ENCODE measurements at places on chromosomes 5 and 9. TPM values are rescaled to one million over a fixed set of nuclear protein-coding genes. Genes with fewer than 3 reads are reported as not detected.

Gene NEUROG1
- total RNA-seq, result not detected

Gene ARAP3
- total RNA-seq, result 6.9 TPM

Gene ARL15
- total RNA-seq, result 12.0 TPM

Gene TUSC1
- total RNA-seq, result 7.4 TPM

Gene OLFM1
- total RNA-seq, result 2.7 TPM

Gene TEX48
- total RNA-seq, result not detected

Gene FAM169A
- total RNA-seq, result not detected

Gene FOXD4L3
- total RNA-seq, result not detected

Gene IFNA14
- total RNA-seq, result not detected

Gene HDAC3
- total RNA-seq, result 54.3 TPM

Gene FCN2
- not detected for total RNA-seq

Gene PCDHB16
- total RNA-seq, result 0.54 TPM

Gene DDX4
- total RNA-seq, result not detected

Gene OMD
- 9.1 TPM for total RNA-seq

Gene PCDHA11
- not detected for total RNA-seq

Gene IL33
- total RNA-seq, result 185 TPM

Gene SLC36A2
- not detected for total RNA-seq

Gene SCGB3A2
- total RNA-seq, result not detected

Gene LOX
- total RNA-seq, result 226 TPM

Gene FTMT
- total RNA-seq, result not detected

Gene CDC20B
- not detected for total RNA-seq

Gene SPATA9
- not detected for total RNA-seq

Gene DMGDH
- 4.9 TPM for total RNA-seq

Gene SPATA31C1
- total RNA-seq, result not detected

Gene ZDHHC12
- 39.0 TPM for total RNA-seq

Gene N4BP3
- 2.3 TPM for total RNA-seq

Gene HRCT1
- 1.4 TPM for total RNA-seq

Gene NMUR2
- not detected for total RNA-seq

Gene PPP2R2B
- total RNA-seq, result not detected

Gene VCP
- 287 TPM for total RNA-seq

Gene FOXD4L6
- not detected for total RNA-seq

Gene PCDHAC2
- under 0.01 TPM for total RNA-seq

Gene SKP2
- 38.1 TPM for total RNA-seq

Gene RALGPS1
- 0.65 TPM for total RNA-seq

Gene ARPC5L
- total RNA-seq, result 19.8 TPM

Gene COL15A1
- 6.2 TPM for total RNA-seq

Gene CDC14B
- 7.5 TPM for total RNA-seq

Gene NIPAL4
- not detected for total RNA-seq

Gene SLC34A3
- total RNA-seq, result not detected

Gene EFNA5
- total RNA-seq, result 1.6 TPM

Gene LHX2
- total RNA-seq, result under 0.01 TPM

Gene DAB2IP
- total RNA-seq, result 7.6 TPM

Gene SLC6A19
- not detected for total RNA-seq

Gene CHSY3
- 10.9 TPM for total RNA-seq

Gene LCN9
- not detected for total RNA-seq

Gene RMI1
- 3.6 TPM for total RNA-seq

Gene TMEM8B
- 2.0 TPM for total RNA-seq

Gene GPX8
- 140 TPM for total RNA-seq
